ENCODE measurements at places on chromosomes 5 and 9.

- DNase-seq = no peak
These were observed 93.5 kb downstream of the F2RL2 start for GRCh38 chr5:76529464-76530344.

GRCh38 chr9:35311891-35312639 lies 150.3 kb downstream of the UNC13B start:
- DNase-seq = peak; percentile 6

- DNase-seq = no peak
These were observed 245.1 kb upstream of the ELAVL2 start for GRCh38 chr9:24071091-24071490.

GRCh38 chr9:113787871-113788270 lies 88.2 kb upstream of the ZNF618 start:
- DNase-seq = no peak

- DNase-seq = no peak
These were observed 66.6 kb upstream of the IFNK start for GRCh38 chr9:27457445-27457844.

DNA sequence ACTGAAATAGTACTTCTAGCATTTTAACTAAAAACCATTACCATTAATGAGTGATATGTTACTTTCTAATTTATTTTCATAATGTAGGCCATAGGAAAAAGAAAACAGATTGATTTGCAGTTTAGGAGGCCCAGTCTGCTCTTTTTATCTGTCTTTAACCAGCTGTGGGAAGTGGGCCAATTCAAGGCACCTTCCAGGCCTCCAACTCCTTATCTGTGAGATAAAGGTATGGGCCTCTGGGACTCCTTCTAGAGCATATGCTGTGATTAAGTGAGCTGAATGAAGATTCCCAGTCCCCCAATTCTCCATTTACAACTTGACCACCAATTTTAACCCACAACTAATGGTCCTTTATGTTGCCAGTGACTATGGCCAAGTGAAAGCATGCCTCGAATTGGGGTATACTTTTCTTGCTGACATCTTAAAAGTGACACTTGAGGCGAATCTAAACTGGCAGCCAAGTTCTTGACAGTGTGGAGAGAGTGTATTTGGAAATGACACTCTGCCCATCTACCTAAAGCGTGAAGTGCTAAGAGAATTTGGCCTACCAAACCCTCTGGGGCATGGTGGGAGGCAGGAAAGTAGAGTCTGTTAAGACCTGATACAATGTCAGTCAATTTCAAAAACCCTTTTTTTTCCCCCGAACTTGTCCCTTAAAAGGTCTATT lies 88.3 kb downstream of the PIK3R1 start:
- no peak for DNase-seq

- DNase-seq = no peak
These were observed 110.7 kb downstream of the CFAP95 start for GRCh38 chr9:69931340-69931739.

- DNase-seq = no peak
These were observed 30.9 kb upstream of the GLDC start for GRCh38 chr9:6676254-6676921.

- no peak for DNase-seq
These were observed 278.4 kb downstream of the NSG2 start for GRCh38 chr5:174323878-174324281.

DNA sequence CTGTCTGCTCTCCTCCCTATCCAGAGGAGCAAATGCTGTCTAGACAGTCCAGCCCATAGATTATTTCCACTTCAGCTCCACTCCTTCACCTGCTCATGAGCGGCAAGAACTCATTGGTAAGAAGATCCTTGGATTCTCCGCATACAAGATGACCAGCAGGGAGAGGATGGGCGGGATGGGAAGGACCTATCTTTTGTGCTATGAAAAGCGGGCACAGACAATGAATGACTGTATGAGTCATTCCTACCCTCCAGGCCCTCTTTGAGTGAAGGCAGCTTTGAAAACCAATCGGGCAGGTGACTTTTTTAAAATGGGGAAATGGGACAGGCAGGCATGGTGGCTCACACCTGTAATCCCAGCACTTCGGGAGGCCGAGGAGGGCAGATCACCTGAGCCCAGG lies 49.4 kb downstream of the SMIM23 start:
- no peak for DNase-seq

GRCh38 chr5:150505041-150505511 lies 2.9 kb upstream of the NDST1 start:
- no peak for DNase-seq

- DNase-seq = no peak
These were observed 51.4 kb upstream of the GRHPR start for GRCh38 chr9:37370968-37371563.

DNA sequence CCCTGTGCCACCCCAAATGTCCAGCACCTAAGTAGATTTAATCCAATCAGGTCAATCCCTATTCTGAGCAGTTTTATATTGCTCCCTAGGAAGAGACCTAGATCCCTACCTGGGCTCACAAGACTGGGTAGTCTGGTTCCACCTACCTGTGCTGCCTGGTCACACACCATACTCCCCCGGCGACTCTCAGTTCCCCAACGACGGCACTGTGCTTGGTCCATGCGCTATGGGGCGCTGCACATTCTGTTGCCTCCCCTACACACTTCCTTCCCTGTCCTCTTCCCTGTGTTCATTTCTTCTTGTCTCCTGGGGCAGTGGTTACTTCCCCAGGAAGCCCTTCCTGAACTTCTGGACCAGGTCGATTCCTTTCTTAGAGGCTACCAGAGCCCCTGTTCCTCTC lies 109.9 kb upstream of the IL12B start:
- DNase-seq = no peak

GRCh38 chr9:120723565-120723964 lies 9.3 kb upstream of the MEGF9 start:
- DNase-seq = peak; percentile 78

DNA sequence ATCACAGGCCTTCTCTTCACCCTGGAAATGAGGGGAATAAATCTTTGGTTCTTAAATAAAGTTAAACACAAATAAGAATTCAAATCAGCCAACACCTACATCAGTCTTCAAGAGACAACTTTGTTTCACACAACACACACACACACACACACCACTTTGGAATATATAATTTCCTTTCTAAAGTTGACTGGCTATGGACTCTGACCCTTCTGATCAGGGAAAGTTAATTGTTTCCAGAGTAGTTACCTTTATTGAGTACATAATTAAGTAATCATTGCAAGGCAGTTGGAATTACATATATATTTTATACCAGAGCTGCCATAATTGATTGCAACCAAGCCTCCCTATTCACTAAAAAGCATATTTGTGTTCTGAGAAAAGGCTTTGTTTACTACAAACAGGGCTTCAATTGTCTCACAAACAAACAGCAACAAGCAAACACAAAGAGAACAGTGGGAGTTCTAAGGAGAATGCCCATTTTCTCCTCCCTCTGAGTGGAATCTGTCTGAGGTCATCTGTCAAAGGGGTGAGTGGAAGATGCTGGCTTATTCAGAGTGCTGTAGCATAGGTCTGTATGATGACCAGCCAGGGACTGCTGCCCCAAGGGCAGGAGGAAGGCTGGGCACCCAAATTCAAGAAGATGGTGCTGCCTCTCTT lies 136.6 kb downstream of the SEMA6A start:
- DNase-seq = no peak

DNA sequence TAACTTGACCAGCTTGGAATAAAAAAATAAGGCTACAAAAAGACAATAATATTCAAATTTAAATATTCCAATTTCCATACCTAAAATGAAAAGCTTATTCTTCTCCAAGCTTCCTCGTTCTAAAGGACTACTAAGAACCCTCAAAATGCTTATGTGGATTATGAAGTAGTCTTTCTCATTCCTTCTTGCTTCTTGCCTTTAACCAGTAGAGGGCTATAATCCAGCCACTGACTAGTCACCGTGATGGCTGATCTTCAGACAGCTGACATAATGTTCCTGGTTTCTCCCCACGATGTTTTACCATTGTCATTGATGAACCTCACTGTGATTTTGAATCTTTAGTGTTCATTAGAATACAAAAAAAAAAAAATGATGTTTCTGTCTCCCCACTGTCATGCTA lies 515.3 kb downstream of the TLE1 start:
- DNase-seq = no peak

GRCh38 chr9:128150594-128151308 lies 1.5 kb downstream of the LCN2 start:
- no peak for DNase-seq

DNA sequence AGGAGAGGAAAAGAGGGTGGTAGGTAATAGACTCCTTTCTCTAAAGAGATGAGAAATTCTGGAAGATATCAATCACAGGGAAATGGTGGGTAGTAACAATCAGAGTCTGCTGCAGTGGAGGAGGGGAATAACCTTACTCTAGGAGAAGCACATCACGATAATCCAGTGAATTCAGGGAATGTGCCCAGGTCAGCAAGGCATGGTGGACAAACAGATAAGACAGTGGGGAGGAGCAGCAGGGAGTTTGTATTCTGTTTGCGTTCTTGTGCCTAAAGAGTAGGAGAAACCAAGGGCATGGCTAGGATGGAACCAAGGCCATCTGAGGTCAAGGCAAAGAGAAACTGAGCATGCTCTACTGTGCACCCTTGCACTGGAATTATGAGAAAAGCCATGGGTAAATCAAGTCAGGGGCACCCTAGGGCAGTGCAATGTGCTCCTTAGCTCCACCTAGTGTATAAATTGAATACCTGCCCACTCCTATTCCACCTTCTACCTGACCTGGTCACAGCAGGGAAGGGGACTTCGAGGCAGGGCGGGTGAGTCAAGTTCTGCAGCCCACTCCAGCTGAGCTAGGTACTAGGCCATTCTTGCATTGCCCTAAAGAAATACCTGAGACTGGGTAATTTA lies 31.6 kb downstream of the RETREG1 start:
- no peak for DNase-seq

DNA sequence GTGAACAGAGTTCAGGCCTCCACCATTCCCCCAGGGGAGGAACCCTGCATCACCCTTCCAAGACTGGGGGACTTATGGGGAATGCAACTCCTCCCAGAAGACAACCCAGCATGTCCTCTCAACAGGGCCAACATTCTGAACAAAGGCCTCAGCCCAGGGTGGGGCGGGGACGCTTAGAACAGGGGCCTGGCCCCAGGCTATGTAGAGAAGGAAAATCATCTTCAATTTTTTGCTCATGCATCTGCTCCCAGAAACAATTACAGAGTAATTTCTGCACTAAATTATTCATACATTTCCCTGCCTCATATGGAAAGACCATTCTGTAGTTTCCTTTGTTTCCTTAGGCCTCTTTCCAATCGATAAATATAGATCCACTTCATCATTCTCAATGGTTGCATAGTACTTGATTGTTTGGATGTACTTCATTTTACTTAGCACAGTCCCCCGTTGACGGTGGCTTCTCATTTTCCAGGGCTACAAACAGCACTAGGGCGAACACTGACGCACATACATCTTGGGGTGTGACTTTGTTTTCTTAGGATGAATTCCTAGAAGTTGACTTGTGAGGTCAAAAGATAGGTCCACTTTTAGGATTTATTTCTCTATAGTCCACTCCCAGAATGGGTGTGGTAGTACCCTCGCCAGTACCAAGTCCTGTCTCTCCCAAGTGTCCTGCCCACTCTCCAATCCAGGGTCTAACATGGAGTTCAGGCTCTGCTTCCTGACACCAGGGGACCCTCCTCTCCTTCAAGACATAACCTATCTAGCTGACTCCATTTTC lies 27.2 kb upstream of the SMU1 start:
- peak; percentile 48 for DNase-seq

- no peak for DNase-seq
These were observed 209.5 kb upstream of the TARS1 start for GRCh38 chr5:33231214-33231710.

GRCh38 chr5:150946351-150946905 lies 41.6 kb upstream of the ZNF300 start:
- DNase-seq = peak; percentile 89

- DNase-seq = no peak
These were observed 32.9 kb downstream of the LHX2 start for GRCh38 chr9:124044448-124044847.

DNA sequence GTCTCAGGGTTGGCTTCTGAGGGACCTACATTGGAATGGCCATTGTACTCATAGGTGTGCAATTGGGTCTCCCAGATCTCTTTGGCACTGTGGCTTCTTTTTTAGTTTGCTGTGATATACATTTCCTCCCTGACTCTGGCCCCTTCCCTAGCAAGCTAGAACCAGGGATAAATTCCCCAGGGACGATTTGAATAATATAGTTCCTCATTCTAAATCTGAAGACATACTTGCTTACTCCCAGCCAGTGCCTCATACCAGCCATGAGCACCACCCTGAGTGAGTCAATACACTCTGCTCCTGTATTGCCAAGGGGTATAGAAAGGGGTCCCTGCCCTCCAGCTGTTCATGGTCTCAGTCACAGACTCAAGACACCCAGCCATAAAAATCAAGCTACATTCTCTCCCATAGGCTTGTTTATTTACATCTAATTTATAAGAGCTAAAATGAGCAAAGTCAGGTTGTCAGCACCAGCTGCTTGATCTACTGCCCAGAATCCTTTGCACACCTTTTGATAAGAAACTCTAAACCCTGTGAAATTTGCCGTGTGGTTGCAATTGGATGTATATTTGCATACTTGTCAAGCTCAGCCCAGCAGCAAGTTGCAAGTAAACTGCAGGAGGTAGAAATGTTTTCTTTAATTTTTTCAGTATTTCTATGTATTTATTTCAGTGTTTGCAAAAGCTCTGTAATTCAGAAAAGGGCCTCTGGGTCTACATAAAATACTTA lies 219.9 kb upstream of the IRX1 start:
- no peak for DNase-seq

DNA sequence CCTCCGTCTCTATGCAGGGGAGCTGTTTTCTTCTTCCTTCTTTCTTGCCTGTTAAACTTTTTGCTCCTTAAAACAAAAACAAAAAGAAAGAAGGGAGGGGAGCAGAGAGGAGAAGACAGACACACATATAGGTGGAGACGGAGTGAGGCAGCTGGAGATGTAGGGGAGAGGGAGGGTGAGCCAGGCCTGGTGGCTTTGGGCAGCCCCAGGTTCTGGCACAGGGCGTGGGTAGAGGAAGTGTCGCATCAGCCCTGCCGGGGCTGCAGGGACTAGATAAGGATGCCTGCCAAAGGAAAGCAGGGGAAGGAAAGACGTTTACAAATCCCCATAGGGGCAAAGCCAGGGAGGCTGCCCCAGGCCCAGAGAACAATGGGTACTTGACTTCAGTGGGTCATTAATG lies 38.7 kb upstream of the PTGS1 start:
- no peak for DNase-seq

DNA sequence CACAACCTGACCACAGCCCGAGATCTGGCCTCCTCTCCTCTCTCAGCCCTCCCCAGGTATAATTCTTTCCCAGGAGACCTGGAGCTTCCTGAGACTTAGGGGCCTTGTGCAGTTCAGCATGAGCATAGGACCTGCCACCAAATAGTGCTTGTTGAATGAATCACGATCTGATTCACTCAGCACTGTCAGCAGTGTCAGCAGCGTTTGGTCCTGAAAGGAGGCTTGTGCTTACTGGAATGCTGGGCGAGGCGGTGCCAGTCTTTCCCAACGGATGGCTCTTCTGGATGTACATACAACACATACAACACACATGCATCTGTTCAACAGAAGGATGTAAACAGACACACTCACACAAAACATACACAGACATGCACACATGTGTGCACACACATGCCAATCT lies 173.3 kb downstream of the COL23A1 start:
- DNase-seq = peak; percentile 19
